ENCODE measurements at places on chromosomes 4 and X.

GRCh38 chrX:119186763-119187162 lies 49.3 kb upstream of the PGRMC1 start:
- DNase-seq = no peak

DNA sequence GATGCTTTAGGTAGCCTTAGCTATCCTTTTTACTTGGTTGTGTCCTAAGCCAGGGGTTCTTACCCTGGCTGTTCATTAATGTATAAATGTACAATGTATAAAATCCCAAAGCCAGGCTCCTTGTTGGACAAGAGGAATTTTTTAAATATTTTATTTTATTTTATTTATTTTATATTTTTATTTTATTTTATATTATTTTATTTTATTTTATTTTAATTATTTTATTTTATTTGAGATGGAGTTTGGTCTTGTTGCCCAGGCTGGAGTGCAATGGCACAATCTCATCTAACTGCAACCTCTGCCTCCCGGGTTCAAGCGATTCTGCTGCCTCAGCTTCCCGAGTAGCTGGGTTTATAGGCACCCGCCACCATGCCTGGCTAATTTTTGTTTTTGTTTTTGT lies 8.1 kb upstream of the SLC2A9 start:
- DNase-seq = no peak

DNA sequence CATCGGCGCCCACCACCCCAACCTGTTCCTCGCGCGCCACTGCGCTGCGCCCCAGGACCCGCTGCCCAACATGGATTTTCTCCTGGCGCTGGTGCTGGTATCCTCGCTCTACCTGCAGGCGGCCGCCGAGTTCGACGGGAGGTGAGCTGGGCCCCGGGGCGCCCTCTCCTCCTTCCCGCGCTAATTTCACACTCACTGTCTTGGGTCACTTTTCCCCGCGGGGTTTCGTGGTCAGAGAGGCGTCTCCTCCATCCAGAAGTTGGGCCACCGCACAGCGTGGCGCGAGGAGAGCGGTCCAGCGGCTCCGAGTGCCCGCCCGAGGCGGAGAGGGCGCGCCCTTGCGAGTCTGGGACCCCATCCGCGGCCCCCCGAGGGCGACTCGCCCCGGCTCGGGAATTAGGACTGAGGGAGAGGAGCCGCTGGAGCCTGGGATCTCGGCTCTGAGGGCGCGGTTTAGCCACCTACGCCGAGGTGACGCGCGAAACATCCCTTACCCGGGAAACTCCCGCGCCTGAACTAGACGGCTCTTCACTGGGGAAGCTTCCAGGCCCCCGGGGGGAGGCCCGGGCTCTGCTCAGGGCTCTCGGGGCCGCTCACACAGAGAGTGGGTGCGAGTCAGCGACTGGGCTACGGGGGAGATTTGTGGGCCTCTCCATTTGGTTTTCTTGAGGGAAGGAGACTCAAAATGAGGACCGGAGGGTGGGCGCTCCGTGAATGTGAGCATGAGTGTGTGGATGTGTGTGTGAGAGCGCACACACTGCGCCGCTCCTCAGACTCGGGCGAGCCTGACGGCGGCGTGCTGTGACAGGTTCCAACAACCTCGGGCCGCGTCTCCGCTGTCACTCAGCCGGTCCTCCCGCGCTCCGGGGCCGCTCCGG lies 551 bp downstream of the NPNT start:
- no peak for DNase-seq

GRCh38 chr4:72243641-72244040 lies 211.8 kb downstream of the NPFFR2 start:
- DNase-seq = no peak

DNA sequence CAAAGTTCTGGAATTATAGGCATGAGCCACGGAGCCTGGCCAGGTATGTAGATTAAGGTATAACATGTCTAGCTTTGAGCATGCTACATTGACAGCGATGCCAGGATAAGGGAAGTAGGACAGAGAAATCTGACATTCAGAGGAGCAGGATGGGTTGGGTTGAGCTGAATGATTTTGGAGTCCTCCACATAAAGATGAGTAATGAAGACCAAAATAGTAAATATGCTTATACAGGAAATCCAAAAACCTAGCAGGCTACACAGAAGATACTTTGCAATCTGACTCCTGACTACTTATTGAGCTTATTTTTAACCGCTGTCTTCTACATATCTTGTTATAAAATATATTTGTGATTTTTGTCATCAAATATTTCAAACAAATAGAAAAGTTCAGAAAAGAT lies 69.7 kb downstream of the PDGFC start:
- DNase-seq = no peak

DNA sequence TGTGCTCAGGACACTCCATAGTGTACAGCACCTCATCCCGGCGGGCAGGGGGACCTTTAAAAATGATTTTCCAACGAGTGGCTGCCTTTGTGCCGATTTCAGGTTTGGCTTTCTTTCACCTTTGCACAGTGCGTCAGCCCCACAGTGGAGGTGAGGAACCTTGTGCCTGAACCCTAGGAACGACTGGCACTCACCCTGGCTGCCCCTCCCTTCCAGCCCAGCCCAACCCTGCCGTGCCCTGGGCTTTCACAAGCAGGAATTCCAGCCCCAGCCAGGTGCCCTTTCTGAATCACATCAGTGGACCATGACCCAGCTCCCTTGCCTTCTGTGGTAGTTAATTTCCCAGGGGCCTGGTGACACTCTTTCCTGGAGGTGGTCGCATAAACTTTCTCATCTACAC lies 1.3 kb downstream of the TMEM164 start:
- DNase-seq = no peak

DNA sequence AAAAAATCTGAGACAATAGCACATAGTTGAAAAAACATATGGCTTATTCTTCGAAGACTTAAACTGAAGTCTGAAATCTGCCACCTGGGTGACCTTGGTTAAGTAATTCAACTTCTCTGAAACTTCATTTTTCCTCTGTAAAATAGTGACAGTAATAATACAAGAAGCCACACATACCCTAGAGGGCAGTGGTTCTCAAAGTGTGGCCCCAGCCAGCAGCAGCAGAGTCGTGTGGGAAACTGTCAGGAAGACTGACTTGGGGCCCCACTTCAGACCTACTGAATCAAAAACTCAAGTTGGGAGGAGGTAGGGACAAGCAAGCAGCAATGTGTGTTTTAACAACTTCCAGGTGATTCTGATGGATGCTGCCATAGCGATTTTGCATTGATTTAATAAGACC lies 249.9 kb downstream of the HNRNPD start:
- no peak for DNase-seq

GRCh38 chr4:31791666-31792065 lies 1071.5 kb downstream of the PCDH7 start:
- DNase-seq = no peak

- DNase-seq = no peak
Measured at GRCh38 chrX:666762-667720, 36.5 kb downstream of the SHOX start.

GRCh38 chr4:55947254-55947882 lies 1.4 kb upstream of the CEP135 start:
- no peak for DNase-seq

DNA sequence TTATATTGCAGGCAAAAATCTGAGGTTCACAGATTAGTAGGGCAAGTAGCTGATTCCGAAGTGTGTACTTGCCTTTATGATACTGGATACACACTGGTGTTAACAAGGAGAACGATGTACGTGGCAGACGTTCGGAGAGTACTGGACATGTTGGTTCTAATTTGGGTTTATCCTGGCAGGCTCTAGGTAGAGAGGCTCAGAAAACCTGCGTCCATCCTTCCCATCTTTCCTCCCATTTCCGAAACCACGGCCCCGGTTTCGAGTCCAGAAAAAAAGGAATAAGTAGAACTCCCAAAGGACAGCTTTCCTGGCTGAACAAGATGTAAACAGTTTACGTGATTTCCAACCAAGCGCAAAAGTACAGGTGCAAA lies 351 bp upstream of the SLC30A9 start:
- DNase-seq = no peak

DNA sequence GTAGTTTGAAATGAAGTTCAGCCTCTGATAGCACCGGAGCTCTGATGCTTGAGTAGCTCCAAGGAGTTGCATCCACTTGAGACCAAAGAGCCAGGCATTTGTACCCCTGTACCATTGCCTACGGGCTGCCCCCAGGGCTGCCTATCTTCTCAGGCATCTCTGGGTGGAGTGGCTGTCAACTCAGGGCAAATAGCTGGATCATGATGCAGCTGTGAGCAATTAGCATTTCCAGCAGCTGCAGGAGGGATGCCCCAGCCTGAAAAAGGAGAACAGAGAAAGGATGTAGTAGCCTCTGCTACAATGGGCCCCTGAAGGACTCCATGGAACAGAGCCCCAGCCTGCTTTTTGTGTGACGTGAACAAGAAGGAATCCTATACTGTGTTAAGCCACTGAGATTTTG lies 492.6 kb downstream of the BCOR start:
- no peak for DNase-seq

DNA sequence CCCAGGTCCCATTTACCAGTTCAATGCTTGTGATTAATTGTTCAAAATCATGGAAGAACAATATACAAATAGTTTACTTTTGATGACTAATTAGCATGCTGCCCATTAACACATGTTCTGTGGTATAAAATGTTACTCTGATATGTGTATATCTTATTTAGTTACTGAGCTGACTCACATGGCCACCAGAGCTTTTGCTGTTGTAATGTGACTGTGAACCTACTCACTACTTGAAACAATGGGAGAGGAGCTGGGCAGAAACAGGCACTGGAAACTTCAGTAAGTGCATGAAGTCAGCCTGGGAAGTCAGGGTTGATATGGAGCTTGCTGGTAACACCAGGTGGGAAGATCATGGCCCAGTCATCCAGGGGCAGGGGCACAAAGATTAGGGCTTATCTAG lies 72.7 kb upstream of the MAD2L1 start:
- DNase-seq = no peak

- no peak for DNase-seq
Measured at GRCh38 chr4:82043081-82043808, 330.5 kb downstream of the HNRNPD start.

DNA sequence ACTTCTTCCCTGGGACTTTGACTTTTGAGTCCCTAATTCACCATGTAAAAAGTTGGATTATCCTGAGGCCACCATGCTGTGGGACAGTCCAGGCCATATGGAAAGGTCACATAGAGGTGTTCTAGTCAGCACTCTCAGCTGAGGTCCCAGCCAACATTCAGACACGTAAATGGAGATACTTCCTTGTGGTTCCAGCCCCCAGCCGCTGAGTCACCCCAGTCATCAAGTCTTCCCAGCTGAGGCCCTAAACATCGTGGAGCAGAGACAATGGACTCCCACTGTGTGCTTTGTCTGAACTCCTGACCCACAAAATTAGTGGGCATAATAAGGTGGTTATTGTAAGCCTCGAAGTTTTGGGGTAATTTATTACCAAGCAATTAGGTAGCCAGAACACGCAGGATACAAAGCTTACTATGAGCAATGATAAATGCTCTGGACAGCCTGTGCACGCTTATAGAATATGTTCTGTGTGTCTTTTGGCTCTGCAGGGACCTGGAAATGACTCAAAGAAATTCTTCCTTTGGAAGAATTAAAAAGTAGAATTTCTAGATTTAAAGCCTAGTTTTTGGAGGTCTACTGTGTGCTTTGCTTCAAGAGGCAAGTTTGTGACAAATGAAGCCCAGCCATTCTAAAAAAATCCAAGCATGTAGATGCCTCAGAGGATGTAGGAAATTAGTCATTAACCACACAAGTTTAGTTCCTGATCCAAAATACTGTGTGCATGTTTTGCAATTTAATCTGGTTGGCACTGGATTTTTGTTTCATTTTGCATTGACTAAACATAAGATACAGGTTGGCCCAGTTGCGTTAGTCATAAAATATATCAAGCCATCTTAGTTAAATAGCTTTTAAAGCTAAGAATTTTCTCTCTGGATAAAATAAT lies 33.2 kb upstream of the SLC9A7 start:
- no peak for DNase-seq

- peak; percentile 3 for DNase-seq
Measured at GRCh38 chr4:145936142-145936996, 2.3 kb downstream of the ZNF827 start.

- DNase-seq = no peak
Measured at GRCh38 chr4:172740434-172740833, 428.2 kb upstream of the GALNT7 start.

DNA sequence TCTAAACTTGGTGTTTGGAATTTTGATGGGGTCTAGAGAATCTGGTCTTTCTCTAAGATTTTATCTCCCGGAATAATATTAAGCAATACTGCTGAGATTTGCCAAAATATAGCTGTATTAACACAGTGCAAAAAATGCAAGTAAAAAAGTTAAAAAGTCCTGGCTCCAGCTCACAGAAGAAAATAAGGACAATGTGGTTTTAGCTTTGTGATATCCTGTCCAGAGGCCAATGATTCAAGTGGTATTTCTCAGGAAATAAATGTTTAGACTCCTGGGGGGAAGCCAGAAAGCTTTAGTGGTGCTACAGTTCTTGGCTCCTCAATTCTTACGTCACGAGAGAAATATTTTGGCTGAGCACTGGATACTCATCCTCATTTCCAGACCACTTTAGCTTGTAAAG lies 40.9 kb upstream of the IL13RA2 start:
- DNase-seq = no peak

DNA sequence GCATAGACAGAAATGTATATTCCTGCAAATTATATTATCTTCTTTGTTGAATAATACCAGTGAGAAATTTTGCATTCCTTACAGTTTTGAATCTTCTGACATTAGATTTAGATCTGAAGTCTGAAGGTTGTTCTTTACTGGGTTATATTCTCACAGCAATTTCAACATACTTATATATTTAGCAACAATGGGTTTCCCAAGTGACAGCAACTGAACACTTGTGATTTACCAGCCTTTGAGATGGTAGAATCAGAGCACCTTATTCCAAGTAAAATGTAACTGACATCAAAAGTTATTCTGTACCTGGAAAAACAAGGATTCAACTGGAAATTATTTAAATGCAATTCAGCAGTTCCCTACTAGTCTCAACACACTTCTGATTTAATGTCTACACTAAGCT lies 66.0 kb downstream of the RELL1 start:
- no peak for DNase-seq

DNA sequence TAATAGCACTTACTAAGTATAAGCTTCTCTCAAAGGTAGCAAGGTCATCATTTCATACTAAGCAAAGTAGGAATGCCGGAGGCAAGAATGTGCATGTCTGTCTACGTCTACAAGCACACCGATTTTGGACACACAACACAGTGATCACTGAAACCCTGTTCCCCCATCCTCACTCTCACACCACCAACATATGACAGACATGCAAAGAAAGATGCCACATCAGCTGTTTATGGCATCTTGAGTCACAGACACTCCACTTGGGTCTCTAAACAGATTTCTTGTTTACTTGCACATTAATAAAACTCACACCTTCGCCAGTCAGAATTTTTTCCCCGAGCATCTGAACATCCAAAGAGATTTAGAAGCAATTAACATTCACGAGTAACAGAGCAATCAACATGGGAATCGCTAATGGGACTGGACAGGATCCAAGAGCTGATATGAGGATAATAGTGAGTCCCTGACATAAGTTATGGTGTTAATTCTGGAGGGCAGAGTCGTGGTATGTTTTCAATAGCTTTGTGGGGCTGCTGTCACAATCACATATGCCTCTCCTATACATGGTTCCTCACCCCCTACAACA lies 324.1 kb downstream of the DHX15 start:
- DNase-seq = no peak

DNA sequence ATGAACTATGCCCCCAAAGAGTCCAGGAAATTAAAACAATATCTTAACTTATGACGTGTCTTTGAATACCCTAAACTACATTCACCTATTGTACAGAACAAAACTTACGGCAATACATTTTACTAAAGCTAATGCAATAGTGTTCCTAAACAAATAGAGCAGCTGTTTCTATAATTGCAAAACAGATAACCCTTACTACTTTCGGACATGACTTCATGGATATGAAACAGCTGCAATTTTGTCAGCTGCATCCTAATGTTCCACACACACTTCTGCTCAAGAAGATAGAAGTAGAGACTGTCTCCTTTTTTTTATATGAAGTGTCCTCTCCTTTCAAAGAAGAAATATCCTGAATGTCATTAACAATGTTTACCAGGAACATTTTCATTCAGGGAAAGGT lies 174.9 kb downstream of the ACTRT1 start:
- no peak for DNase-seq
